ENCODE measurements at places on chromosomes 2 and 18. TPM values are rescaled to one million over a fixed set of nuclear protein-coding genes. Genes with fewer than 3 reads are reported as not detected.

The ITGAV gene
- 439 TPM for total RNA-seq

The SLC4A1AP gene
- total RNA-seq, result 33.8 TPM

The MALL gene
- total RNA-seq, result 130 TPM

The C2orf78 gene
- total RNA-seq, result not detected

The ALK gene
- not detected for total RNA-seq

The EFR3B gene
- total RNA-seq, result 0.67 TPM

The ANKZF1 gene
- total RNA-seq, result 18.5 TPM

The ASXL3 gene
- 0.57 TPM for total RNA-seq
